ENCODE measurements at places on chromosomes 7 and 10.

- no peak overlapping the region for H3K4me3 ChIP-seq
- no peak for DNase-seq
- peaks cover 32% of the 10 kb centered on the region for H3K27me3 ChIP-seq
- H3K36me3 ChIP-seq: no peaks in the 10 kb centered on the region
Observed at GRCh38 chr7:45919993-45920459, 1.0 kb downstream of the IGFBP3 start.

DNA sequence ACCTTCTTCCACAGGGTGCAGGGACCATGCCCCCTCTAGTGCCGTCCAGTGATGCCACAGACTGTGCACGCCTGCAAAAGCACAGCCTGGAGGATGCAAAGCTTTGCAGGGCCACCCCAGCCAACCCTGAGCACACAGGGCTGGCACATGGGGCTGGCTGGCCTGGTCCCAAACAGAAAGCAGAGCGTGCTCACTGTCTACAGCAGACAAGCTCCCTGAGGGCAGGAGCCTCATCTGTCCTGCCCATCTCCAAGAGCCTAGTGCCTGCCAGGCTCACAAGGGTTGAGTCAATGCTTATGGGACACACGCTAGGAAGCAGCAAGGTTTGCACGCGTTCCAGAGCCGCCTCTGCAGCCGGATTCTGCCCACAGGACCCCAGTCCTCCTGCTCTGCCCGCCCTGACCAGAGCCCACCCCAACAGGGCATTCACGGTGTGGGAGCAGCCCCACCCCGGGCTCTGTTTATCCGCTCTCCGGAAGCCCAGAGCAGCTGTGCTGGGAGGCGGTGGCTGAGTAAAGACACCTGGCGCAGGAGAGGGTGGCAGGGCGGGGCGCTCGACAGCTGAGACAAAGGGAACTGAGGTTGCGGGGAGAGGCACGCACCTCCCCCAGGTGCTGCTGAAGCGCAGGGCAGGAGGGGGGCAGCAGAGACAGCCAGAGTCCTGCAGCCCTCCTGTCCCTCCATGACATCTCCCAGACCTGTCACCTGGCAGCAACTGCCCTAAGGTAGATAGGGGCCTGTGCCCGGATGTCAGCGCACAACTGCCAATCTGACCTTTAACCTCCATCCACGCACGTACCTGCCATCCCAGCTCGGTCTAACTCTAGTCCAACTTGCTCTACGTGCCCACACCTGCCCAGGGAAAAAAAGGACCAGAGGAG lies 4.3 kb downstream of the KCNH2 start:
- peaks cover 14% of the 10 kb centered on the region for H3K27me3 ChIP-seq
- H3K4me1 ChIP-seq: no peaks in the 10 kb centered on the region
- no peak for DNase-seq
- no peak overlapping the region for H3K4me3 ChIP-seq

DNA sequence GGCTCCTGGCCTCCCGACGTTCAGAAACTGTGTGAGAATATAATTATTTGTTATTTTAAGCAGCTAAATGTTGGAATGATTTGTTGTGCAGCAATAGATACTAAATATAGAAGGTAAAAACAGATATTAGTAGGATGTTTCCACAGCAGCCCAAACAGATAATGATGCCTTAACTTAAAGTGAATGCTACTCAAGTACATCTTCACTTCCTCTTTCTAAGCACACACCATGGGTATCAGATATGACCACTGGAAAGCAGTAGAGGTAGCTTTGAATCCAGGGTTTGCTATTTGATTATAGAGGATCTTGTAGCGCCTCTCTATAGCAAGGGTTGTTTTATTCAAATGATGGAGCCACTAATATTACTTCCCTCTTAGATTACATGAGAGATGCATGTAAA lies 38.2 kb upstream of the BET1 start:
- H3K27ac ChIP-seq: no peak overlapping the region
- H3K4me3 ChIP-seq: no peak overlapping the region
- H3K27me3 ChIP-seq: peaks cover 61% of the 10 kb centered on the region
- peaks cover 3% of the 10 kb centered on the region for H3K4me1 ChIP-seq
- no peaks in the 10 kb centered on the region for H3K36me3 ChIP-seq

DNA sequence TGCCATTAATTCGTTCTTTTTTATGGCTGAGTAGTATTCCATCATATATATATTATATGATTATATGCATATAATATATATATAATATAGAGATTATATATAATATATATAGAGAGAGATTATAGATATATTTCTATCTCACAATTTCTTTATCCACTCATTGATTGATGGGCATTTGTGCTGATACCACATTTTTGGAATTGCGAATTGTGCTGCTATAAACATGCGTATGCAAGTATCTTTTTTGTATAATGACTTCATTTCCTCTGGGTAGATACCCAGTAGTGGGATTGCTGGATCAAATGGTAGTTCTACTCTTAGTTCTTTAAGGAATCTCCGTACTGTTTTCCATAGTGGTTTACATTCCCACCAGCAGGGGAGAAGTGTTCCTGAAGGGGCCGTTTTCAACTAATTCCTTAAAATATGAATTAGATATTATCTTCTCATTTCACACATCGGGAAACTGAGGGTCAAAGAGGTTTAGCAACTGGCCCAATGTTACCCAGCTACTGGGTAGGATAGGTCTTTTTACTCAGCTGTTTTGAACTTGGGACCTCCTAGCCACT lies 16.5 kb downstream of the NFE2L3 start:
- no peak for DNase-seq
- H3K4me3 ChIP-seq: no peak overlapping the region

- DNase-seq: no peak
- peaks cover 11% of the 10 kb centered on the region for H3K27me3 ChIP-seq
- H3K27ac ChIP-seq: no peak overlapping the region
- H3K4me3 ChIP-seq: no peak overlapping the region
- no peaks in the 10 kb centered on the region for H3K4me1 ChIP-seq
- no peaks in the 10 kb centered on the region for H3K36me3 ChIP-seq
Observed at GRCh38 chr10:131053192-131053591, 258.3 kb downstream of the TCERG1L start.

GRCh38 chr10:93954299-93954698 lies 39.4 kb upstream of the PLCE1 start:
- H3K27me3 ChIP-seq: no peaks in the 10 kb centered on the region
- no peaks in the 10 kb centered on the region for H3K4me1 ChIP-seq
- H3K36me3 ChIP-seq: no peaks in the 10 kb centered on the region
- no peak for DNase-seq
- no peak overlapping the region for H3K27ac ChIP-seq
- H3K4me3 ChIP-seq: no peak overlapping the region

DNA sequence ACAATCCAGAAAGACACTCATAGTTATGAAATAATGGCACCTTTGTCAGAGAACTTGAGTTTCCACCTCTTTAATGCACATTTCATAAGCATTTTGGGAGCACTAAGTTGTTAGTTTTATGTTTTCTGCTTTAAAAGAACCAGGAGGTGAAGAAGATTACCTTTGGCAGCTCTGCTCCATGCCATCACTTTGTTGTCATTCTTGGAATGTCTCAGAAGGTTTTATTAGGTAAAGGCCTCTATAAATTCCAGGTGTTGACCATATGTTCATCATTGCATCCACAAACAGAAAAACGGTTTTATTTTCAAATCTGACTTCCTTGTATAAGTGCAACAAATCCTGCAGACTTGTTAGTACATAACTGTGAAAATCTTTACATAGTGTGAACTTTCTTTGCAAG lies 424.8 kb downstream of the MDFIC start:
- no peaks in the 10 kb centered on the region for H3K36me3 ChIP-seq
- no peaks in the 10 kb centered on the region for H3K4me1 ChIP-seq

GRCh38 chr10:120949609-120950031 lies 98.5 kb downstream of the WDR11 start:
- no peak overlapping the region for H3K27ac ChIP-seq
- peak overlapping the region; percentile 61 for H3K4me3 ChIP-seq
- no peaks in the 10 kb centered on the region for H3K36me3 ChIP-seq
- H3K27me3 ChIP-seq: peaks cover 48% of the 10 kb centered on the region

DNA sequence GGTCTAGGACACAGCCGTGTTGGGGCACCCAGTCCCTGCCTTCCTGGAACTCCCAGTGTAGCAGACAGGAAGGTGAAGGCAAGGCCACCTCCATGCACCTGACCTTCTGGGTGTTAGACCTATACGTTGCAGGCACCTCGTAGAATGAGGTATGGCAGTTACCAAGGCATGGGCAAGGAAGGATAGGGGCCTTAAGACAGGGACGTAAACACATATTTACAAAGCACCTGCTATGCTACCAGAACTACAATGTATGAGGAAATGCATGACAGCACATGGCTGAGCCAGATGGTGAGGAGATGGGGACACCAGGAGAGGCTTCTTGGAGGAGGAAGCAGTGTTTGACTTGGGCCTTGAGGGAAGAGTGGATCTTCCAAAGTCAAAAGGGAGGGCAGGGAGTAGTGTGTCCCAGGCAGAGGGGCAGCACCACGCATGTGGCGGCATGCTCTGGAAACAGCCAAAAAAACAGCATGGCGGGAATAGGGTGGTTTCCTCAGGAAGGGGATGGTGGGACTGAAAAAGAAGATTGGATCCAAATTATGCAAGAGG lies 231.2 kb downstream of the FANK1 start:
- H3K27ac ChIP-seq: no peak overlapping the region
- H3K4me1 ChIP-seq: peaks cover 3% of the 10 kb centered on the region
- DNase-seq: no peak
- H3K36me3 ChIP-seq: no peaks in the 10 kb centered on the region
- no peak overlapping the region for H3K4me3 ChIP-seq

DNA sequence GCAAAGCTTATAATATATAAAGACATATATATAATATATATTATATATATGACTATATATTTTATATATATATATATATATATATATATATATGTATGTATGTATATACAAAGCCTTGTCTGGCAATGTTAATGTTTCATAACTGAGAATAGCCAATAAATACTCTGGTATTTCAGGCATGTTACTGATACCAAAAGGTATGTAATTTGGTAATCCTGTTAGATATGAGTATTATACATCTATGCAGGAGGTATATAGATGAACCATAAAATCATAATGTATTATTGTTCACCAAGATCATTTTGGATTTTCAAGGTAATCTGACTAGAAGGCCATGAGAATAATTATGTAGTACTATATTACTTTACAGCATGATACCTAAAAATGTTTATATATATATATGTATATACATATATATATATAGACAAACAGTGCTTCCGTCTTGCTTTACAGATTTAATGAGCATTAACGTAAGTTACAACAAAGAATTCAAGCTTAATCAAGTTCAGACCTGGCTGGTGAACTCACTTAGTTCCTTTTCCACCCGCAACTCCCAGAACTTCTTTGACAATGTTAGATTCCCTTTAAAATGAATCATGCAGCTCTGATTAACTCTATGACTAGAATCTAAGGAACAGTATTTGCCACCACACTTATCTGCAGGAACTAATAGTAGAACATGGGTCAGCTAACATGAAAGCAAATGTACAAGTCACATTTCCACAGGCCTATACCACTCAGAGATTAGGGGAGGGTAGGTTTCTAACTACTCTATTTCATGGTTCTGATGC lies 82.7 kb downstream of the SLC25A13 start:
- no peaks in the 10 kb centered on the region for H3K27me3 ChIP-seq
- no peak overlapping the region for H3K4me3 ChIP-seq
- no peak for DNase-seq

DNA sequence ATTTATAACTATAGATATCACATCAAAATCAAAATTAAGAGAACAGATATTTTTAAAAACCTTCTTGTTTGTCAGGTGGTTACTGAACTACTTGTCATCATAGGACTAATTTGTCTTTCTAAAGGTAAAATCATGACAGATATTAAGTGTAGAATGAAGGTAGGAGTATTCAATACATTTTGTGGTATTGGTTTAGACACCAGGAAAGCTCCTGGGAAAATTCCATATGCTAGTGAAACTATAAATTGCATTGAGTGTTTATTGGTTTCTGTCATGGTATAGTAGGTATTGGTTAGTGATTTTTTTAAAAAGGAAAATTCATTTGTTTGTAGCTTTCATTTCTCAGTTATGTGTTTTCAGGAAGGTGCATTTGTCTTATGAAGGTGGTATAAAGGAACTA lies 132.7 kb downstream of the KCND2 start:
- DNase-seq: no peak
- H3K36me3 ChIP-seq: no peaks in the 10 kb centered on the region
- no peaks in the 10 kb centered on the region for H3K27me3 ChIP-seq
- no peaks in the 10 kb centered on the region for H3K4me1 ChIP-seq
- no peak overlapping the region for H3K27ac ChIP-seq
- H3K4me3 ChIP-seq: no peak overlapping the region

DNA sequence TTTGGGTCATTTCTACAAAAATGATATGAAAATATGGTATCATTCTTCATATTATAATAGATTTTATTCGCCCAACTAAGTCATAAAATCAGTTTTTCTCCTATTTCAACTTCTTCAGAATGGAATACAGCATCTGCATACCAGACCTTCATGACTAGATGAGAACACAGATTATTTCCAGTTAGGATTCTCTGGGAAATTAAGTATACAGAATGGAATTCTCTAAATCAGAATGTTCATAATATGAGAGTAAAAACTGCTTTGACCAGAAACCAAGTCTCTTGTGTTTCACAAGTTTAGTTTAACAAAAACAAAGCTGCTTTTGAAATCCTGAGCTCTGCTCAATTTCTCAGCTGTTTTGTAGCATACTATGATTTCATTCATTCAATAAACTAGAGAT lies 160.3 kb upstream of the SEMA3A start:
- H3K4me3 ChIP-seq: no peak overlapping the region
- H3K36me3 ChIP-seq: no peaks in the 10 kb centered on the region
- DNase-seq: no peak
- H3K27ac ChIP-seq: no peak overlapping the region
- no peaks in the 10 kb centered on the region for H3K27me3 ChIP-seq

GRCh38 chr7:132464740-132465139 lies 111.5 kb downstream of the PLXNA4 start:
- no peaks in the 10 kb centered on the region for H3K27me3 ChIP-seq
- H3K4me3 ChIP-seq: no peak overlapping the region
- no peak overlapping the region for H3K27ac ChIP-seq
- DNase-seq: no peak
- no peaks in the 10 kb centered on the region for H3K36me3 ChIP-seq

- no peak for DNase-seq
- peaks cover 13% of the 10 kb centered on the region for H3K4me1 ChIP-seq
- peaks cover 12% of the 10 kb centered on the region for H3K27me3 ChIP-seq
- H3K4me3 ChIP-seq: no peak overlapping the region
- no peaks in the 10 kb centered on the region for H3K36me3 ChIP-seq
- no peak overlapping the region for H3K27ac ChIP-seq
Observed at GRCh38 chr7:73647725-73648592, 19.7 kb upstream of the VPS37D start.

GRCh38 chr10:12418725-12419261 lies 69.4 kb downstream of the CAMK1D start:
- H3K27ac ChIP-seq: peak overlapping the region; percentile 63
- H3K4me1 ChIP-seq: peaks cover 20% of the 10 kb centered on the region
- H3K27me3 ChIP-seq: no peaks in the 10 kb centered on the region
- no peak for DNase-seq

DNA sequence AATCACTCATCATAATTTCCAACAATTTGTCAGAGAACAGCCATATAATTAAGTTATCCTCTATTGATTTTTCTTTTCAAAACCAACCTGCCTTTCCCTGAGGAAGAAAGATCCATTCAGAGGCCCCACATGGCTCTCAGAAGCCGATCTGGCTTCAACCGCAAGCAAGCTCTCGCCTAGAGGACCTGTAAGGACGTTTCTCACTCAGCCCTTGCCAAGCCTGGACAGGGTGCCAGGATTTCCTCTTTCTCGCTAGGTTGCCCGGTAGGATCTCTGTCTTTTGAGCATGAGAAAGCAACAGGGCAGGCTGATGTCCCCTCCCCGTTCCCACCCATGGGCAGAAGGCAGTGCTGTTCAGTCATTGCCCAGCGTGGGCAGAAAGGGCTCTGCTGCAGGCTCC lies 13.0 kb downstream of the AIFM2 start:
- no peaks in the 10 kb centered on the region for H3K27me3 ChIP-seq
- no peaks in the 10 kb centered on the region for H3K4me1 ChIP-seq
- no peaks in the 10 kb centered on the region for H3K36me3 ChIP-seq
- H3K27ac ChIP-seq: no peak overlapping the region
